ENCODE measurements at places on chromosomes 7 and 10.

- DNase-seq = no peak
Measured at GRCh38 chr7:20541608-20542349, 73.7 kb upstream of the ABCB5 start.

DNA sequence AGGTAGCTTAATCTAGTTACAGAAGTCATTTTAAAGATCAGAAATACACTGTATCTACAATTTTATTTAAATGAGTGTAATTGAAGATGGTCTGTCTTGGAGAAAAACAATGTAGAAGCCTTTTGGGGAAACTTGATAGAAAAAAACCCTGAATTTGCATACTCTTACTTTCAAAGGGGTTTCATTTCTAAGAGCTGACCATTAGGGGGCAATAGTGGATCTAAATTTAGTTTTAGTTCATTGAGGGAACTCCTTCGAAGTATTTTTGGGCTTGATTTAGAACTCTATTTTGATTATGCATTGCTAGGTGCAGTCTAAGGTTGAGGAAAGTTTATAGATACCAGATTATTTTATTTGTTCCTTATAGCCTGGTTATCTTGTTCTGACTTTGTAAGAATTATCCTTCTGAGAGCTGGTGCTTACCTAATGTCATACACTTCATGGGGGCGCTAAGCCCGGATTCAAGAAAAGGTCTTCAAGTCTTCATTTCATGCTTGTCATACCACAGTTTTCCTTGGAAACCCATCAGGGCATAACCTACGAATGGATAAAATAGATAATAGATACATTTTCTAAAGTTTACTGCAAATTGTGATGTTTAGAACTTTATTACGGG lies 69.1 kb upstream of the MXI1 start:
- no peak for DNase-seq

GRCh38 chr10:113131613-113132261 lies 181.7 kb downstream of the TCF7L2 start:
- DNase-seq = no peak

DNA sequence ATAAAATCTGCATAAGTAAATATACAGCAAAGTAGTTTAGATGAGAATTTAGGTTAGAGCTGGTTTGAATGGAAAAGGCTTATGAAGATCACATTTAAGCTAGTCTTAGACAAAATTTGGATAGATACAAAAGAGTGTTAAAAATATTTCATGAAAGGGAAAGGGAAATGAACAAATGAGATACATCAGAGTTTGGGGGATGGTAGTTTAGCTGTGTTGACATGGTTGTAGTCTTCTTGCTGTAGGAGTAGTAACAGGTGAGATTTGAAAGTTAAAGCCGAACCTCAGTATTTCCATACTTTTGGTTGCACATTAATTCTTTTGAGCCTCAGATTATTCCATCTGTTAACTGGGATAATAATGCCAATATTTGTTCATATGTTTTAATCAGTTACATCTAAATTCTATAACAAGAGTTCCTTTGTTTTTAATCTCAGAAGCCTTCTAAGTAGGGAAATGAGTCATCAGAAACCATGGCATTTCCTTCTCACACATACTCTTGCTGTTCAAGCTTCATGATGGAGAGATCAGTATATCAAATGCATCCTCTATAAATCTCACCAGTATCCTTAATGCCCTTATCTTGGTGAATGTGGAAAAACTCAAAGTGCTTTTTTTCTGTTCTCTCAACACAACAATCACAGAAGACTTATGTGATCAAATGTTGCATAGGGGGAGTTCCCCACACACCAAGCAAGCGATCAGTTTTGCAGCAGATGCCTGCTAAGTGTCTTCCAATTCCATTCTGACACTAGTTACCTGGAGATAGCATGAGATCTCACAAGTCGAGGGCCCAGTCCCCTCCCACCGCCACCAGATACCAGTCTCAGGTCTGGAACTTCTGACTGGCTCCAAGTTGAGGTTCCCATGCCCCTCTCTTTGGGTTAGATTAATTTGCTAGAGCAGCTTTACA lies 84.7 kb downstream of the MAPK8 start:
- no peak for DNase-seq

DNA sequence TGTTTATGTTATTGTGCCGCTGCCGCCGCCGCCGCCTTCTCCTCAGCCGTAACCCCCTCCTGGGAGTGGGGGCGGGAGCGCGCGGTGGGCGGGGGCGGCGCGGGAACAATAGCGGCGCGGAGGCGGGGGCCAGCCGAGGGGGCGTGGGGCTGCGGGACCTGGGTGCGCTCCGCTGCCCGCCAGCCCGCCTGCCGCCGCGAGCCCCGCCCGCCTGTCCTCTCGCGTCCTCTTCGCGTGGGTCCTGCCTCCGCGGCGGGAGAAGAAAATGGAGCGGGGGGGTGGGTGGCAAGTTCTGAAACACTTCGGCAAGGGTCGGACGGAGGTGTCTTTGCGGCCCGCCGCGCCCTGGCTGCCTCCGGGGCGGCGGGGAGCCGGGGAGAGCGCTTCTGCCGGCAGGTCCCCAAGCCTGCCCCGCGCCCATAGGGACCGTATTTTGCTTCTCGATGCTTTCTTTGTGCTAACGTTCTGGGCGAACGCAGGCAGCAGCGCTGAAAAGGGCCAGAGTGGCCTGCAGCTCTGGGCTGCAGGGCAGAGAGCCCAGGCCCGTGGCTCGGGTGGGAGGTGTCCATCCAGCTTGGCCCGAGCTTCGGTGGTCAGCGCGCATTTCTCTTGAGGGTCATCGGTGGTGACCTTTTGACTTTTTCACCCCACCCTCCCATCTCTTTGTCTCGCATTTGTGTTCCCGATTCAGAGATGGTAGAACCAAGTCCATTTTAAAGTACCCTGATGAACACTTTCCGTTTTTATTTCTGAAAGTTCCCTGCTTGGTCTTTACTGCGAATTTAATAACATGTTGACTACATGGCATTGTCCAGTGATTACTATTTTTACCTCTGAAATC lies 613 bp downstream of the MAPK8 start:
- DNase-seq = peak; percentile 8

DNA sequence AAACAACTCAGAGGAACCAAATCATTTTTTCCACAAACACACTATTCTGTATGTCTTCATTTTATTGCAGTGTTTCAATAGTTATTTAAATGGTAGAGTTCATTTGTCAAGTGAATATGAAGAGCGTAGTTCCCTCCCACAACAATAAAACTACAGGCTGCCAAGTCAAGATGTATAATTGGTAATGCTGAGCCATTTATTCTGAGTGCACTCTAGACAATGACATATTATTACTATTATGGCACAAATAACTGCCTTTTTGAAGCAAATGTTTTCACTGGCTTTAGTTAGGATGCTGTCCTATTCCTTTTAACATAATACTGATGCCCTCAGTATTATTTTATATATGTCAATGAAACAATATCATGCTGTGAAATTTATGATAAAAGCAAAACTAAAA lies 102.7 kb upstream of the PCDH15 start:
- no peak for DNase-seq

GRCh38 chr7:47318395-47319182 lies 263.3 kb downstream of the TNS3 start:
- no peak for DNase-seq

DNA sequence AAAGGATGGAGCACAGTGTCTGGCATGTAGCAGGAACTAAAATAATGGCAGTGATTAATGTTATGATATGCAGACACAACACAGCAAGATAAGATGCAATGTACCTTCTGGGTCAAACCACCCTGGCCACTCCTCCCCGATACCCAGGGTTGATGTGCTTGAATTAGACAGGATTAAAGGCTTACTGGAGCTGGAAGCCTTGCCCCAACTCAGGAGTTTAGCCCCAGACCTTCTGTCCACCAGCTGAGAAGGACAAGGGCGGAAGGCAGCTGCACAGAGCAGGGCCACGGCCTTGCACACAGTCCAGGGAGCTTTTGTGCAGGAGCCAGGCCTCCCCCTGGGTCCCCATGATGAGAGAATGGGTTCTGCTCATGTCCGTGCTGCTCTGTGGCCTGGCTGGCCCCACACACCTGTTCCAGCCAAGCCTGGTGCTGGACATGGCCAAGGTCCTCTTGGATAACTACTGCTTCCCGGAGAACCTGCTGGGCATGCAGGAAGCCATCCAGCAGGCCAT lies at the start of gene RBP3:
RBP3 (plus strand) TSS at position 226 of the 514 bp plus-strand sequence; CDS start at position 348, 122 bp downstream.
- DNase-seq = no peak

- DNase-seq = no peak
Measured at GRCh38 chr7:37113661-37114355, 334.9 kb downstream of the ELMO1 start.

GRCh38 chr7:101733713-101734475 lies 83.5 kb upstream of the CUX1 start:
- DNase-seq = no peak

- no peak for DNase-seq
Measured at GRCh38 chr7:6111041-6111440, 79.9 kb downstream of the ANKRD61 start.

DNA sequence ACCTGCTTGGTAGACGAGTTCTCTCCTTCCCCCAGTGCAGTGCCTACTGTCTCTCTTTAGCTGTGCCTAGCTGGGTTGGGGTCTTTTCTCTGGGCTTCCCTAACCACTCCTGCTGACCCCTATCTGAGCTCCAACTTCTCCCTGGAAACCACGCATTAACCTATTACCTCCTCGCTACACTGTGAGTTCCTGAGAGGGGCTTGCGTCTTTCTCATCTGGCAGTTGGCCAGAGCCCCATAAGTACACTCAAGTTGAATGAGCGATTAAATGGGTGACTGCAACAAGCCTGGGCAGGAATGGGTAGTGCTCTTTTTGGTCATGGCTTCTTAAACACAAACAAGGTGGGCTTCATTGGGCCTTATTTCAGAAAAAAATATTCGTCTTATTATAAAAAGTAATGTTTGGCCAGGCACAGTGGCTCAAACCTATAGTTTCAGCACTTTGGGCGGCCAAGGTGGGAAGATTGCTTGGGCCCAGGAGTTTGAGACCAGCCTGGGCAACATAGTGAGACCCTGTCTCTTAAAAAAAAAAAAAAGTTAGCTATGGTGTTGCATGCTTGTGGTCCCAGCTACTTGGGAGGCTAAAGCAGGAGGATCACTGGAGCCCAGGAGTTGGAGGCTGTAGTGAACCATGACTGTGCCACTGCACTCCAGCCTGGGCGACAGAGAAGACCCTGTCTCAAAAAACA lies 41.4 kb downstream of the SYPL1 start:
- peak; percentile 60 for DNase-seq

GRCh38 chr7:141045126-141045841 lies 28.6 kb upstream of the TMEM178B start:
- DNase-seq = no peak

GRCh38 chr10:51700228-51700817 lies 928 bp upstream of the CSTF2T start:
- no peak for DNase-seq

- DNase-seq = no peak
Measured at GRCh38 chr7:20417675-20418382, 87.1 kb downstream of the ITGB8 start.

DNA sequence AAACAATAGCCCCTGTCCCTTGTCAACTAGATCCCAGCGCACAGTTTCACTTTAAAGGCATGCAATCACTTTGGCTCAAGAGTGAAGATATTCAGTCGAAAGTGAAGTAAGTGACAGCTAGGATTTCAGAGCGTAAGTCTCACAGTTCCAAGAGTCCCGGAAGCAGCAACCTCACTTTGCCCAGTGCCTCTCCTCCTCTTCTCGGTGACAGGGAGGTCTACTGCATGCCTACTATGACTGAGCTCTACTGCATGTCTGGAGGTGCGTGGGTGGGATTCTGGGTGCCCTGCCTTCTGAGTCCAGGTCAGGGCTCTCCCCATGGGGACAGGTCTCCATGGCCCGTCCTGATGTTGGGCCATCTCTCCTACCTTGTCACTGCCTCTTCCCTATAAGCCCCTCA lies 17.0 kb downstream of the PRKCQ start:
- DNase-seq = no peak

Data from NCI-H2107 (cell line).